ENCODE measurements at places on chromosomes 2 and 18.

GRCh38 chr2:177874686-177875085 is 197.9 kb downstream of the PDE11A start:
- DNase-seq = no peak

DNA sequence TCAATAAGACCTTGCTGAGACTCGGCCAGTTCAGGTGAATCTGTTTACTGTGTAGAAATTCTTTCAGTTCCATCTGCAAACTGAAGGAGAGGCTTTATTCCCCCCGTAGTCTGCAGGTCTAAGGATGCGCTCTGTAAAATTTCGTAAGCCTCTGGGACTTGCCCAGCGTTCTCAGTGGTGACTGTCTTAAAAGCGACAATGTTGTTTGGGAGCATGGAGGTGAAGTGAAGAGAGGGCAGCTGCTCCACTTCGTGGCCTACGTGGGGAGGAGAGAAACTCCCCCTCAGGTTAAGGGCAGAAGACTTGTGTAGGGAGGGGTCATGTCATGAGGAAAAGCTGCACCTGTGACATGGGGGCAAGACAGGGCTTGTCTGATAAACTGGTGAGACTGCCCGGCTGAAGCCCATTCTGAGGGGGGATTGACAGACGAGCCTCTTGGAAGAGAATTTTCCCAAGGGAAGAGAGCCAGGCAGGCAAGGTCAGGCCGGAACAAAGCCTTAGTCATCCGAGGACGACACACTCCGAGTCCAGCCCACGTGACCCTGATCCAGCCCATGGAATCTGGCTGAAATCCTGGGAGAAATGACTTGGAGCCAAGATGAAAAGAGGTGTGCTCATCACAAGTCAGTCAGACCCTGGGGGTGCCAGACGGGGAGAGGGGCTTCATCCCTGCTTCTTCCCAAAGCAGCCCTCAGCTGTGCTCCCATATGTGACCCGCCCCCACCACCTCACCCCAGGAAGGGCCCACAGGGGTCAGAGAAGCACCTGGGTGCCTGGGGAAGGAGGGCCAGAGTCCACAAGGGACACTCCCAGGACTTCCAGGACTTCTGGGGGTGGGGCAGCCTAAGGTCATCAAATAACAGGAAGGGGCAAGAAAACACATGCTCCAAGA is 88.5 kb upstream of the SH3BP4 start:
- no peak for DNase-seq

DNA sequence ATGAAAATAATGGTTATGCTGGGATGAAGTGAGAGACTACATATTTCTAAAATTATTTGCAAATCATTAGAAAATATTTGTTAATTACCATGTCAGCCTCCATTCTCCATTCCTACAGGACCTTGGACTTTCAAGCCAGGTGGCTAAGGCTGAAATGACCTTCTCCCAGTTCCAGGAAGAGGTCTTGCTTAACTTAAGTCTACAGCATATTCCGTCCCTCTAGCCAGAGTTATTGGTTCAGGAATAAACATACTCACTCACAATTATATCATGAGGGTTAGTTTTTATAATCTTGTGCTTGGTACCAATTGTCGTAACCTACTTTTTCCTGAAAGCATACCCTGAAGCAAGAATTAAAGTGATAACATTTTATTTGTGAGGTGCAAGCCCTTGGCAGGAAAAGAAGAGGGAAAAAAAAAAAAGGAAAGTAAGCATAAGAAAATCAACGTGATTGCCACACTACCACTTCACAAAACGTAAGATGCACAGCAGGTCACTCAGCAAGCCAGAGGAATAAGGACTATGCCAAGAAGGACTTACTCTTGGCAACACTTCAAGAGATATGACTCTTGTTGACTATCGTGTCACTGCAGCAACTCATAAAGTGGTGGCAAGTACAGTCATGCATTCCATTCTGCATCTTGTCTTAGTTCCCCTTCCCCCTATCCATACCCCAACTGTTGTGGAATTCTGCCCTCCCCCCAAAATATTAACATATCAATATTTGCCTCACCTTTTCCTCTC is 479.1 kb downstream of the MBD2 start:
- no peak for DNase-seq

- DNase-seq = no peak
These were observed 26.5 kb upstream of the KLF11 start for GRCh38 chr2:10016802-10017258.

DNA sequence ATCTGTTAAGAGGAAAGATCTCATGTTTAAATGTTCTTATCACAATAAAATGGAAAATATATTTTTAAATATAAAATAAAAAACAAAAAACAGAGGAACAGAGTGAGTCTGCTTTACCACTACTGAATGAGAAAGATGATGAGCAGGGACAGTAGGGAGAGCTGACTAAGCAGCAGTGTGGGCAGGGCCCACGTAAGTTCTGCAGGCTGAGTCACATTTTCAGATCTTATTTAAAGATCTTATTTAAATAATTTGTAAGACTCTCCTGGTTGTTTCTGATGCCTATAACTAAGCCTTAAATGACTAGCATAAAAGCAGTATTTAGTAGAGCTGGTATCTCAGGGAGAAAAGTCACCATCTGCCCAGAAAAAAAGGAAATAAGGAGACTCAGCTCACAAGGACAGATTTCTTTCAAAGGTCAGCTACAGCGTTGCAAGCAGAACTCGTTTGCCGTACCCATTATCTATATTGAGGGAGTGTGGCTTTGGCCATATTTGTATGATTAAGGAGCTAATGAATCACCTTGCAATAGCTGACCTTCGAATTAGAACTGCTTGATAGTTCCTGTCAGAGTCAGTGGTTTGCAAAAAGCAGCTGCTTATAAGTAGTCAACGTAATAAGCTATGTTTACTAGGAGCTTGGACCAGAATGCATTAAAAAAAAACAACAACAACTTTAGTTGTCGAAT is 322.1 kb upstream of the CHAC2 start:
- DNase-seq = no peak

DNA sequence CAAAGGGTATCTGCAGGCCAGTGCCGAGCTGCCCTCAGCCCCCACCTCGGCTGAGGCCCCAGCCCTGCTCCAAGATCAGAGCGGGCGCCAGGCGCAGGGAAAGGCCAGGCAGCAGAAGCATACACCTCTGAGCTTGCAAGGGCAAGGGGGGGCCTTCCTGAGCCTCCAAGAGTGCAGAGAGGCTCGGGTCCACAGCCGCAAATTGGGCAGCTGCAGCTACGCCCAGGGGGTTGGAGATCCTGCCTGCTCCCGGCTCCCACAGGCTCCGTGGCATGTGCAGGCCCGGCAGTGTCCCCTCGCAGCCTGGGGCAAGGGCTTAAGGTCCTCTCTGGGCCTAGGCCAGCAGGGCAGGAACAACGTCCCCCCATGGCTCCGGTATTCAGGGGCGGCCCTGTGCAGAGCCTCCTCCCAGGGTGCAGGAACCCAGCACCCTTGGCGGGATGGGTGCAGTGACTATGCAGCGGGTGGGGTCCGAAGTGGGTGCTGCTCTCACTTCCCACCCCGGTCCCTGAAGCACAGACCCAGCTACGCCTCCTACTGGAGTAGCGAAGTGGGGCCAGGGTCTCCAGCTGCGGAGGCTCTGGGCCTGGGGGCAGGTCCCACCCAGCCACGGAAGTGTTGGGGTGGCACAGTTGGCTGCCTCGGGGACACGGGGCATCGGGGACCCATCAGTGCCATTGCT is 120.2 kb upstream of the TMEFF2 start:
- no peak for DNase-seq

DNA sequence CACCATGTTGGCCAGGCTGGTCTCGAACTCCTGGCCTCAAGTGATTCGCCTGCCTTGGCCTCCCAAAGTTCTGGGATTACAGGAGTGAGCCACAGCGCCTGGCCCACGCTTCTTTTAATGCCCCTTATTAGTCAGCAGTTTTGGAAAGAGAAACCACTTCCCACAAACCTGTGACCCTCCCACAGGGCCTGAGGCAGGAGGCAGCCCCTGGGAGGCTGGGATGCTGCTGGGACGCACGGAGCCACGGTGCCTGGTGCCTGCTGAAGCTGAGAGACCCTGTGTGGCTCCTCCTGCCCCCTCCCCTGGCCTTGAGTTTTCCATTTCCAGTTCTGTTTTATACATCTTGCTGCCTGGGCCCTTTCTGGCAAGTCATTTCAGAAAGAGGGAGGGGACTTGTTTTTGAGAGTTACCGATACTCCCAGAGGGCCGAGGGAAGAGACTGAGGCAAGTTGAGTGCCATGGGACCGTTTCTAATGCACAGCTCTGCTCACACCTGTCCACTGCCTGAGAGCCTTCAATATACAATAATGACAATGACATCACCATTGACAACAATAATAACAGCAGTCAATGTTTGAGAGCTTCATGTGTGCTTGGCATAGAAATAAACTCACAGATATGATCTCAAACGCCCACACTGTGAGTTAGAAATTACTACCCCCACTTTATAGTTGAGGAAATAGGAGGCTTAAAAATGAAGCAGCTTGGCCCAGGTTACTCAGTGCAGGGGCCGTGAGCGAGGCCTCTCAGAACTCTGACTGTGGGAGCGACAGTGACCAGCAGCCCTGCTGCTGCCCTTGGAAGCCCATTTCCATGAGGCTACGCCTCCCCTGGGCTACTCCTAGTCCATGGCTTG is 78.1 kb upstream of the YWHAQ start:
- DNase-seq = no peak

DNA sequence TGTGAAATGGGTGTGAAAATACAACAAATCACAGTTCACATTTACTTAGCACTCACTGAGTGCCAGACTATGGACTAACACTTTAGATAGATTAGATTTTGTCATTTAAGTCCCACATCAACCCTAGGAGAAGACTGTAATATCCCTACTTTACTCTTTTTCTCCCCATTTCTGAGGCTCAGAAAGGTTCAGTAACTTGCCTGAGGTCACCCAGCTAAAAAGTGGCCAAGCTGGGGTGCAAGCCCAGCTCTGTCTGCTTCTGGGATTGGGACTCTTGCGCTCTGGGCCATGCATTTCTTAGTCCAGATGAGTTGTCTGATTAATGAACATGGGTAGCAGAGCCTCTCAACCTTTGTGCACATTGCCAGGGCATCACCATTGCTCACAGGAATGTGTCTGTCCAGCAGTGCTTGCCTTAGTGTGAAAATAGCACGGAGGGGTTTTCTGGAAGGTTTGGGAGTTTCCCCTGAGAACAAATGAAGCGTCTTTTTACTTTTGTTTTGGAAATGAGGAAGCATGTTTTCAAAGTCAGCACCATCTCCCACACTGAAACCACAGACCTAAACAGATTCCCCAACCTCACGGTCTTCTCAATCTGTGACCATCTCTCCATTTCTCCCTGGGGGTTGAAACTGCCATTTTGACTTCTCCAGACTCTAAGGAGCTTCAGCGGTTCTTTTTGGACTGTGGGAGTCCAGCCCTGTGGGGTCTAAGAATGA is 31.9 kb downstream of the NRP2 start:
- no peak for DNase-seq

DNA sequence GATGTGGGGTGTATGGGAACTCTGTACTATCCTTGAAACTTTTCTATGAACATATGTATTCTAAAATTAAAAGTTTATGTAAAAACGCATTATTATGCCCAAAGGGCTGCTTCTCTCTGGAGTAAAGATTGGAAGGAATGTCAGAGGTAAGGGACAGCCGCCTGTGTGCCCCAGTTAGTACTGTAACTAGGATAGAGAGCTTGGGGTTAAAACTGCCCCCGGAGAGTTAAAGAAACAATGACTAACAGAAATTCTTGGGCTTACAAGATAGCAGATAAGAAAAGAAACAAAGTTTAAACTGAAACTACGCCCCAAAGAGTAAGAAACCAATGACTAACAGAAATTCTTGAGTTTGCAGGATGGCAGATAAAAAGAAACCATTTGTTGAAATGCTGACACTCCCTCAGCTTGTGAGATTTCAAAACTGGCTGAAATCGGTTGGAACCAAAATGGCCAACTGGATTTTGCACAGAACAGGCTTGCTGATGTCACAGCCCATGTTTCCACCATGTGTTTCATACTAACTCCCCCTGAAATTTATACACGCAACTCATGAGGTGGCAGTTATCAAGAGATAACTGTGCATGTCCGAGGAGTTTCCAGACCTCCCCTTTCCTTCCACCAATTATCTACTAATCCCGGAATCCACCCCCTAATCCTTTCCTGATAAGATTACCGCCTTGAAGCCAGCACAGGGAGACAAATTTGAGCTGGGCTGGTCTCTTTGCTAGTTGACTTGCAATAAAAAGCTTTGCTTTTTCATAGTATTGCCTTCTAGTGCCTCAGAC is 8.7 kb upstream of the TXNDC2 start:
- DNase-seq = no peak

DNA sequence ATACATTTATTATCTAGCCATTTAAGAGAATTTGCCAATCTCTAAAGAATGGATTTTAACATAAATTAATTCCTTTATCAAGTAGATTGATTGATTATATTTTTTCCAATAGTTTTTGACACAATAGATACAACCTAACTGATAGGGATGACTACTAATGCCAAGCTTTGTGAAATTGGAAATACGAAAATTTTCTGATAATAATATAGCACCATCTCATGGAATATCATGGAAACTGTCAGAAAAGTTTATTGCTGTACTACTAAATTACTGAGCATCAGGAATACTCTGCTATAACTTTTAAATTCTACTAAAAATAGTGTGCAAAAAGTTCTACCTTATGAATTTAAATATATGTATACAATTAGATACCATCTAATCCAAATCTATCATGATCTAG is 101.8 kb upstream of the MAP2 start:
- DNase-seq = no peak

- no peak for DNase-seq
These were observed 298.7 kb upstream of the ACVR2A start for GRCh38 chr2:147546109-147546508.

- no peak for DNase-seq
These were observed 698.7 kb downstream of the TDRD15 start for GRCh38 chr2:21822505-21822904.

DNA sequence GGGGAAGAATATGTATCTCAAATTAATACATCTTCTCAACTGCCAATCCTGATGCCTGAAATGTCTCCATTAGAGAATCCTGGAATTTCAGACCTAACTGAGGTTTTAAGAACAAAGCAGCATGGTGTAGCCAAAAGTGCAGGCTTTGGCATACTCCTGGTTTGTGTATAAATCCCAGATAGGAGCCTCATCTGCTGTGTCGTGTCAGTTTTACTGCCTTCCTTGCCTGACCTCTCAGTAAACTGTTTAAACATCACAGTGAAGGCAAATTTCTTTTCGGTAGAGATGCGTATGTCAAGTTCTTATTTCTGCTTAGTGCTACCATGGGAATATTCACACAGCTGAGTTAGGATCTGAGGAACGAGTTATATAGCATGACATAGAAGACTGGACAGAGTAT is 7.3 kb downstream of the SCG2 start:
- no peak for DNase-seq

DNA sequence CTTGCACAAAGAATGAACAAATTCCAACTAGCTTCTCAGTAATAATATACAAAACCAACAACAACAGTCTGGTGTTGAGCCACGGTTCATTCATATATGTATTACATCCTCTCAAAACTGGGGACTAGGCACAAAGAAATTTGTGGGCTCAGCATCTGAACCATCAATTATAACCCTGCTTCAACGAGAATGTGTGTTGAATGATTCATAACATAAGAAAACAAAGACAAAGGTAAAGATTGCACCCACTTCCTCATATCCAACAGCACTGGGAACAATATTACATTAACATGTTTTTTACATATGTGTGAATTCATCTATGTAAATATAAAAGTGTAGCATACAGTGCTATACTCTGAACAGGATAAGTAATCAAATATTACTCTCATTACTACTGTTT is 144.8 kb downstream of the CDH2 start:
- DNase-seq = no peak

- DNase-seq = no peak
These were observed 1319.7 kb upstream of the CRIM1 start for GRCh38 chr2:35035883-35036282.

GRCh38 chr2:108412995-108413710 is 35.4 kb downstream of the SULT1C4 start:
- no peak for DNase-seq
